Stimulated activated CD4-positive, alpha-beta T cell treated with anti-CD3 and anti-CD28 coated beads, Interleukin-1b, Interleukin-23, amount 100 ng/mL, for 24 hours (primary cell): ENCODE measurements at places on chromosomes 16 and 17.

GRCh38 chr17:72400863-72401262 is 280.0 kb downstream of the SOX9 start:
- DNase-seq = no peak

DNA sequence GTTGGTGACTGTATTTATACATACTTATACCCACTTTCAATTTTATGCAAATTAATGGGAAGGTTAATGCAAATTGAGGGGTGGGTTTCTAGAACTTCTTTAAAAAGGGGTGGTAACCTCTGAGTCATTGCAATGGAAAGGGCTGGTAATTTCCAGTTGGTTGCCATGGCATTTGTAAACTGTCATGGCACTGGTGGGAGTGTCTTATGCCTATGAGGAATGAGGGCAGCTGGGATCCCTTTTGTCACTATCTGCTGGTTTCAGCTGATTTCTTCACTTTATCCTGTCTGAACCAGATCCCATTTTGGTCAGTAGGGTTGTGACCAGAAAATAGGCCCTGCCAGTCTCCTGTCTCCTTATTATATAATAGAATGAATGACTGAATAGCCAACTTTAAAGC is 1006.7 kb upstream of the GOT2 start:
- DNase-seq = no peak

- no peak for DNase-seq
These were observed 6.1 kb downstream of the PECAM1 start for GRCh38 chr17:64384253-64385186.

DNA sequence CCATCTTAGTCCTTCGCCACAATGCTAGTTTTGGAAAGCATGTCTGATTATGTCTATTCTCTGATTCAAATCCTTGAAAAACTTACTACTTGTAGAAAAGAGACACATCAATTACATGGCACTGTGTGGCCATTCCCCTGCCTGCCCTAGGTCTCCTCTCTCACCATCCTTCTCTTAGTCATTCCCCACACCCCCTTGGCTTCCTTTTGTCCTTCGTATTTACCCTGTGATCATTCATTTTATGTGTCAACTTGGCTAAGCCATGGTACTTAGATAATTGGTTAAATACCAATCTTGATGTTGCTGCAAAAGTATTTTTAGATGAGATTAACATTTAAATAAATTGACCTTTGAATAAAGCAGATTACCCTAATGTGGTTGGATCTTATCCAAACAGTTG is 122.9 kb upstream of the CDH11 start:
- no peak for DNase-seq

GRCh38 chr17:19940722-19941464 is 36.7 kb downstream of the AKAP10 start:
- no peak for DNase-seq

DNA sequence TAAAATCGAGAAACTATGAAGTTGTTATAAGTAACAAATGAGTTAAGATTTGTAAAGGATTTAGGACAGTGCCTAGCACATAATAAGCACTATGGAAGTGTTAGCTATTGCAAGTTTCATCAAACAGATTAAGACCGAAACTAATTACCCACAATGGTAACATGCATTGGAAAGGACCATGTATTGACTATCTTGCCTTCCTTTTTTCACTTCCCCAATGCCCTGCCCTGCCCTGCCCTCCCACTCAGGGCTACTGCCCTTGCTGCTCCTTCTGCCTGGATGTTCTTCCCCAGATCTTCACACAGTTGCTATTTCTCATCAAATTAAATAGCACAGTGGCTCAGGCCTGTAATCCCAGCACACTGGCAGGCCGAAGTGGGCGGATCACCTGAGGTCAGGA is 202.1 kb upstream of the PSMD7 start:
- DNase-seq = no peak

- DNase-seq = no peak
These were observed 11.8 kb downstream of the SLC9A5 start for GRCh38 chr16:67260426-67261063.

DNA sequence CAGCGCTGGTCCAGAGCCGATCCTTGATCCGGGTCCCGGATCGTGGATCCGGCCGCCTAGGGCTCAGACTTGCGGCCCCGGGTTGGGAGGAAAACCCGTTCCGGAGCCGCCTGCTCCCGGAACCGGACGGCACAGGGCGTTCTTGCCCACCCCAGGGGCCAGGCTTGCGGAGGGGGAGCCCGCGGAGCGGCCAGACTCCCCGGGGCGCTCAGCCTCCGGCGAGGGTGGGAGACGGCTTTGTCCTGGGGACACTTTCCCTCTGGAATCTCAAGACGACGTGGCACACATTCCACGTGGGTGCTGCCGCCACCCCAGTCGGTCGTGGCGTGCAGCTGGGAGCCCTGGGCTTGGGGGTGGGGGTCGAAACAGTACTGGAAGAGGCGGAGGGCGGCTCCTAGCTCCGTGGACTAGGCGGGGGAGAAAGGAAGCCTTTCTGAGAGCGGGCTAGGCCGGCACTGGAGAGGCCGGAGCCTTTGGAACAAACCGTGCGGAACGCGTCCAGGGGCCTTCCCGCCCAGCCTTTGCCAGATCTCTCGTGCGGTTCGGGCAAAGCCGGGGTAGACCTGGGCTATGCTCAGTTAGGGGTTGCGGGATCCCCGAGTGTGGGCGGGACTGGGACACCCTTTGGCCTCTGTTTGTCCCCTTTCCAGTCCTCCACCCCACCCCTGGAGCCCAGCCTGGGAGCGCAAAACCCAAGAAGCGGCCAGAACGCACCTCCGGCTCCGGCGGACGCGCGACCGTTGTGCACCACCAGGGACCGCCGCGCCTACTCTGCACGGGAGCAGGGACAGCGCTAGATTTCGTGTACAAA is 26.5 kb downstream of the SREBF1 start:
- no peak for DNase-seq

DNA sequence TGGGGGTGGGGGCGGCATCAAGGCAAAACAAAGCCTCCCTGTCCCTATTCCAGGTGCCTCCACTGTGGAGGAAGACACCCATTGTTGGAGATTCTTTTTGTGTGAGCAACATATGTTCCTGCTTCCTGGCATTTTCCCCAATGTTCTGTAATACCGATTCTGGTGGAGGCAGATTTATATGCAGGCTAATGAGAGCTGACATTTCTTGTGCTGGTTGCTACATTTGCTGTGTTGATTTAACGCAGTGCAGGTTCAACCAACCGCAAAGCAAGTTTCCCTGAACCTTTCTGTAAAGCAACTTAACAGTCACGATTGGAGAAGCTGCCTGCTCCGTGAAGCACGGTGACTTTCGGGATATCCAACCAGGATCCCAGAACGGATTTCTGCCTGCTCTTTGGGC is 260.5 kb downstream of the CBLN1 start:
- DNase-seq = no peak

DNA sequence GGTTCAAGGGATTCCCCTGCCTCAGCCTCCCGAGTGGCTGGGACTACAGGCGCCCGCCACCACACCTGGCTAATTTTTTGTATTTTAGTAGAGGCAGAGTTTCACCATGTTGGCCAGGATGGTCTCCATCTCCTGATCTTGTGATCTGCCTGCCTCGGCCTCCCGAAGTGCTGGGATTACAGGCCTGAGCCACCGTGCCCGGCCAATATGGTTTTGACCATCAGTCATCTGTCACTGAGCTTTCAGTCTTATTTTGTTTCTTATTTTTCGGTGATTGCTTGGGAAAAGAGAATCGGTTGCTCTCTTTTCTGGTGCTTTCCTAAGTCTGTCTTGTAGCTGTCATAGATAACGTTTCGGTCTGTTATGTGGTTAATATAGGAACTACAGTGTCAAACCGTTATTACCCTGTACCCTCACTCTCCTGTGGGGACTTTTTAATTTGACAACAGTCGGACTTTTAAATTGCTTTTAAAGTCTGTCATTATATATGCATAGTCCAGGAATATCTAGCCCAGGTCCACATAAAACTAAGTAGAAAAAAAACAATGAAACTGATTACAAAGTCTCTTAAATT is 453.4 kb downstream of the KCNJ18 start:
- DNase-seq = no peak

DNA sequence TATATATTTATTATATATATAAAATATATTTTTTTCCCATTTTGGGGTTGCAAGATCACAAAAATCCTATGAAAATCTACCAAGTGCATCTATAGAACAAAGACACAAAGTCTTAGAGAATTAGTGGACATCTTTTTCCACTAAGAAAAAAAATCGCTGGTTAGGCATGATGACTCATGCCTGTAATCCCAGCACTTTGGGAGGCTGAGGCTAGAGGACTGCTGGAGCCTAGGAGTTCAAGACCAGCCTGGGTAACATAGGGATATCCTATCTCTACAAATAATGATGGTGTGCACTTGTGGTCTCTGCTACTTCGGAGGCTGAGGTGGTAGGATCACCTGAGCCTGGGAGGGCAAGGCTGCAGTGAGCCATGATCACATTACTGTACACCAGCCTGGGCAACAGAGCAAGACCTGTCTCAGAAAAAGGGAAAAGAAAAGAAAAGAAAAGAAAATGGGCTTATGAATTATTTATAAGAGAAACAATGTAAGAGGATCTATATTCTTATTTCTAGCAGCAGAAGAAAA is 185.1 kb upstream of the PSMD7 start:
- no peak for DNase-seq

DNA sequence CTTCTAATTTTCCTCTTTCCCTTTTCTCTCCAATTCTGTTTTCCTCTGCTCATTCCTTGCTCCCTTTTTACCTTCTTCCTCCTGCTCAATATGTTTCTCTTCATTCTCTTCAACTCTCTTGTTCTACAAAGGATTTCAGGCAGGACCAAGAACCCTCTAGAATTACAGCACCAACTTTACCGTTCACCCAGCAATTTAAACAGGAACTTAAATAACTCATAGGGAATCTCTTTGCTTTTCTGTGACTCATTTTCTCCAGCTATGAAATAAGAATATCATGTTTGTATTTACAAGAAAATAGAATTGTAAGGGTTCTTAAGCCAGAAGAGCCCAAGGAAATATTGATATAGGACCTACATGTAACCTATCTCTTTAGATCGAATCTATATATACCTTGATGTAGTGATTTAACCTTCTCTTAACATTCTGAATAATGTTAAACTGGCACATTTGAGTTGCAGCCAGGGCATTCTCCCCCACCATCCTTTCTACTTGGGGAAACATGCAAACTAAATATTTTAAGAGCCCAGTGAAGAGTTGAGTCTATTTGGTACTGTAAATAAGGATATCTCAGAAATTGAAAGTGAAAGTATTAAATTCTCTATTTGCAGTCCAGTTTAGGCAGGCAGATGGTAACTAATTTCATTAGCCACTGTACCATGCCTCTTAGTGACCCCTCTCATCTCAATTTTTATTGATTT is 137.0 kb downstream of the ANKFN1 start:
- DNase-seq = no peak

DNA sequence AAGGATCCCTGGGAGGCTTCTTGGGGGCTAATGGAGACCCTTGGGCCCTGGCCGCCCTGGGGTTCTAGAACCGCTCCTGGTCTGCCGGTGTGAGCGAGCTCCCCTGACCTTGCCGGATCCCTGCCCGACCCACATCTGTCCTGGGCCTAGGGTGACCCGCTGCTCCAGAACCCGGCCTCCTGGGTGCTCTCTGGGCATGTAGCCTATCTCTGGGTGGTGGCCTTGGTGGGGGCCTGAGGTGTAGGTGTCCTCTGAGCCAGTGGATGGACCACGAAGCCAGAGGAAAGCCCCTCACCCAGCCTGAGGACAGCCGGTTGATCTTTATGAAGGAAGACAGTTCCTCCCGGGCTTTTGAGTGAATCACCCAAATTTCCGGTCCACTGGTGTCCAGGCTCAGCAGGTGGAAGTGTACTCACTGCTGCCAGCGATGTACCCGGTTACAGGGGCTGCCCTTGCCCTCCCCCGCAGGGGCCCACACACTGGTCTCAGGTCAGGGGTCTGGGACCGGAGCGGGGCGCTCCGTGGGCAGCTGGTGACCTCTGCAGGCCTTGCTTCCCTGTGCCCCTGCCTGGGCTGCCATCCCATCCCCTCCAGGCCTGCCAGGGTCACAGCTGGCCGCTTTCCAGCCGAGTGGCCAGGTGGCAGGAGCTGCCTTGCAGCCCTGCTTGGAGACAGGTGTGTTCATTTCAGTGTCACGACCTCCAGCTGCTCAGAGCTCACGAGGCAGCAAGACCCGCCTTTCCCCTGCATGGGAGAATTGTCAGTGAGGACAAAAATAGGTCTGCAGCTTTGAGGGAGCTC is 10.5 kb upstream of the GSE1 start:
- DNase-seq = no peak

GRCh38 chr17:488993-489757 is 136.6 kb upstream of the RPH3AL start:
- DNase-seq = no peak

GRCh38 chr16:49019831-49020230 is 261.8 kb downstream of the CBLN1 start:
- no peak for DNase-seq

DNA sequence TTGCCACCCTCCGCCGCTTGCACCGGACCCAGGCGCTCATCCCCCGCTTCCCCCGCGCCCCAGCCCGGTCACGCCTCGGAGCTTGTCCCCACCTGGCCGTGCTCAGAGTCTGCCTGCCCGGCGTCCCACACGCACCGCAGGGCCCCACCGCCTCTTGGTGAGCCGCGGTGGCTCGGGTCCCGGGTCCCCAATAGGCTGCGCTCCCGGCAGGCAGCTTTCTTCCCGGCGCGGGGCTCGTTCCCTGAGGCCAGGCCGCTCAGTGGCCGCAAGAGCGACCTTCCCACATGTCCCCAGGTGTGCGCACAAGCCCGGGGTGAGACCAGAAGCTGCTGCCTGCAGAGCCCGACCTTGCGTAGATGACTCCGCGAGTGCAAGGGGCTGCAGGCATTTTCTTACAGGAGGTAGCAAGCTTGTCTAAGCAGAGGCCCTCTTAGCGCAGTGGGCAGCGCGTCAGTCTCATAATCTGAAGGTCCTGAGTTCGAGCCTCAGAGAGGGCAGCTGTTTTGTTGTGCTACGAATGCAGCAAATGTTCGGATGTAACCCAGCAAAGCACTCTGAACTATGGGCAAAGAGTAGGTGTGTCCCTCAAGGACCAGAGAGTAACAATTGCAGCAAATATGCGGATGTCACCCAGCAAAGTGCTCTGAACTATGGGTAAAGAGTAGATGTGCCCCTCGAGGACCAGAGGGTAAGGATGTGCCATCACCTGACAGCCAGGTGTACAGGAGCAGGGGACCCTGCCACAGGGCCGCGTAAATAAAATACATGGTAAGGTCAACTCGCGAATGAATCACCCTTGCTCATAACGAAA is 15.6 kb downstream of the TLE7 start:
- peak; percentile 28 for DNase-seq

GRCh38 chr17:81976332-81977210 is 858 bp upstream of the ASPSCR1 start:
- peak; percentile 13 for DNase-seq

GRCh38 chr16:88013091-88013609 is 61.9 kb downstream of the BANP start:
- no peak for DNase-seq

- DNase-seq = no peak
These were observed 61.4 kb downstream of the ZNF18 start for GRCh38 chr17:11935734-11936406.

- DNase-seq = no peak
These were observed 438 bp downstream of the GRN start for GRCh38 chr17:44345454-44346026.

- DNase-seq = peak; percentile 39
These were observed 11.4 kb downstream of the SLC13A5 start for GRCh38 chr17:6701719-6702118.
